ENCODE measurements at places on chromosomes 6 and 20.

- DNase-seq: no peak
Observed at GRCh38 chr20:59165396-59165795, 1.8 kb downstream of the ZNF831 start.

DNA sequence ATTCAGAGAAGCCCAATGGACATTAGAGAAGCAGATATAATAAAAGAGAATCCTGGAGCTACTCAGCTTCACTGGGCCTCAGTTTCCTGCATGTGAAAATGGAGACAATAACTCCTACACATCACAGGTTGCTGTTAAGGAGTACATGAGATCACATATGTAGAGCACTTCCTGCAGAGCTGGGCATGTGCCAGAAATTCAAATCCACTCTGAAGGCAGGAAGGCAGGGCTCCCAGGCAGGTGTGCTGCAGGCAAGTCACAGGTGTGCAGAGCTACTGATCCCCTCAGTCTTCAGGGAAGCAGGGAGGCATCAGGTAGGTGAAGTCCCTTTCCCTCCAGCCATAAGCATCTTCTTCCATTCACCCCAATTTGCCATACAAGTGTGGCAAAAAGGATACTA is 48.0 kb downstream of the DST start:
- peak; percentile 9 for DNase-seq

GRCh38 chr20:41316602-41317545 is 657 bp downstream of the ZHX3 start:
- peak; percentile 80 for DNase-seq

GRCh38 chr6:142534484-142534883 is 232.7 kb downstream of the ADGRG6 start:
- no peak for DNase-seq

DNA sequence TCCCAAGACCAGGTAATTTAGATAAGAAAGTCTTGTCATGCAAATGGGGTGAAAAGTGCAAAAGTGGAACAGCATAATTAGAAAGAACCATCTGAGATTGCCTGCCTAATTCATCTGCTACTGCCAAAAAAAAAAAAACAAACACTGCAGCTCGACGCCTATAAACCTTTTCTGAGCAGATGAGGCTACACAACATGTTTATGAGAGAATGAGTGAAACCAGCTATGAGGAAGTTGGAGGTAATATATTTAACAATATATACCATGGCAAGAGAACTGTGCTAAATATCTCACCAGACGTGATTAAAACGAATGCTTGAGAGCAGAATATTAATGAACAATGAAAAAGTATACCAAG is 50.0 kb downstream of the LAMA4 start:
- DNase-seq: no peak

DNA sequence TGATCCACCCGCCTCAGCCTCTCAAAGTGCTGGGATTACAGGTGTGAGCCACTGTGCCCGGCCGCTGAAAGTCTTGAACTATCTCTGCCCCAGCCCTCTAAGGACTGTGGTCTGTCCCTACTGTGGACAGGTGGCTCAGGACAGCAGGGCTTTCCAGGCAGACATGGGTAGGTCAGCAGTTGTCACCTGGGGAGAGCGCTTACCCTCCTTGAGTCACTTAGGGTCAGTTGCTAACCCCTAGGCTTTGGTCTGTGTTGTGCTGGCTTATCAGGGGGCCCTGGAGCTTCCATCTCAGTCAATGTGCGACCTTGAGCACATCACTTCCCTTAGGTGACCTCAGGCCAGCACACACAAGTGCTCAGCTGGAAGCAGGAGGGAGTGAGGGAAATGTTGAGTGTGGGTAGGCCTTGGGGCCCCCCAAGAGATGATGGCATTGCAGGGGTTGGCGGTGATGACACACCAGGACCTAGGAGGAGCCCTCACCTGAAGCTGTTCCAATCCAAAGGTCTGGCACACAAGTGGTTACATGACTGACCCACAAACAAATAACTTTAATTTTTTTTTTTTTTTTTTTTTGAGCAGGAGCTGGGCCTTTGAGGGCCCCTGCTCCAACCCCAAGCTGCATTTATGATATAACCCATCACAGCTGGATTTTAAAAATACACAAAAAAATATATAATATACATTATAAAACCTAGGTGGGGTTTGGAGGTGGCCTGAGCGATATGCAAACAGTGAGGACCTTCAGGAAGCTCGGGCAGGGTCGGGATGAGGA is 5.1 kb downstream of the RPL10A start:
- peak; percentile 46 for DNase-seq

DNA sequence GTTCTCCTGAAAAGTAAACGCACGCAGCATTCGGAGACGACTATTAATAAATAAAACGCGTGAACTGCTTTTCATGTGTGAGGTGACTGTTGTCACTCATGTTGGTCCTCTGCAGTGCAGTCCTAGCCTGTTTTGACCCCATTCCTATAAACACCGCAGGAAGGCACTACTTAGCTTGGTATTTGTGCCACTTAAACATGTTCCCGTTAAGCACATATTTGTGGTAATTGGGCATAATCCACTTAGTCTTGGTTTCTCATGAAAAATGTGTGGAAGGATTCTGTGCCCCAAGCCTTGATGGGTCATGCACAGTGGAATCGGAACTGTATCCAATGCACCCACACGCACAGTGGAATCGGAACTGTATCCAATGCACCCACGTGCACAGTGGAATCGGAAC is 313.9 kb downstream of the THBS2 start:
- DNase-seq: no peak

- DNase-seq: peak; percentile 56
Observed at GRCh38 chr6:90190752-90191395, 105.8 kb downstream of the BACH2 start.

DNA sequence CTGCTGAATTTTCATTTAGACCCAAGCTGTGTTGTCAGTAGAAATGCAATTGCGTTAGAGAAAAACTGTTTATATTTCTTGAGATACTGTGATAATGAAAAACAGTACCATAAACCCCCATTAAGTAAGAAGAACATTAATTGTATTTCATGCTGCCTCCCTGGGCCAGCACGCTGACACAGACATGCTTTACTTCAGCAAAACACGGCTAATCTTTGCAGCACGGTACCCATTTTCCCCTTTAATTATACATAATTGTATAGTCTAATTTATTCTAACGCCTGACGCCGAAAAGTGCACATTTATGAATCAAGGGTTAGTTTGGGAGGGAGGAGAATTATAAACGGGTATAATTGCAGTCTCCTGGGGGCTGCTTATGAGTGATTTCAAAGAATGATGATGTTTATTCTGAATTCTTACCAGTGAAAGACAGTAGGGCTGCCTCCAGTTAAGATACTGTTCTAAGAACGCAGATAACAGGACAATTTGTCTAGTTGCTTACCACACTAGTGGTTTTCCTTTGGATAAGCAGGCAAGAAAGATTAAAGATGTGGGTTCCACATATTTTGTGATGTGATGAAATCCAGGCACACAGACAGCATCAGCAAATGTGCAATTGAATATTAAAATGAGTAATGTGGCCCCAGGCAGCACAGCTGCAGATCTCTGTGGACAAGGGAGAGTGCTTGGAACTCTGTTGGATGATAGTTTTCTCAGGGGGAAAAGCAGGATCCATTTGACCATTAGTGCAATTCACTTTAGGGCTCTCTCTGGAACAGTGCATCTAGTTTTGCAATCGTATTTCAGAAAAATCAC is 4.7 kb upstream of the SULF2 start:
- no peak for DNase-seq

DNA sequence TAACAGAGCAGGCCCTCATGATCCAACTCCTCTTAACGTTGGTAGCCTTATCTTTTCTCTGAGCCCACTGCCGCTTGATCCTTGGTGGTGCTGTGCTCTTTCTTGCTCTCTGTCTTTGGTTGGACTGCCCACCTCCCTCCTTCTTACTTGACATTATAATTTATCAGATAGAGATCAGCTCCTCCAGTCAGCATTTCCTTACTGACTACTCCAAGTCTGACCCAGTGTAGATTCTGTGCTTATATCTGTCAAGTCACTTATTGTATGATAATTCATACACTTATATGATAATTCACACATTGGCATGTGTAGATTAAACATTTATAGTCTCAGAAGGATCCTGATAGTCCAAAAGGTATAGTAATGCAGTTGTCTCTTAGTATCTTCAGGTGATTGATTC is 18.1 kb downstream of the PTPRA start:
- DNase-seq: no peak

DNA sequence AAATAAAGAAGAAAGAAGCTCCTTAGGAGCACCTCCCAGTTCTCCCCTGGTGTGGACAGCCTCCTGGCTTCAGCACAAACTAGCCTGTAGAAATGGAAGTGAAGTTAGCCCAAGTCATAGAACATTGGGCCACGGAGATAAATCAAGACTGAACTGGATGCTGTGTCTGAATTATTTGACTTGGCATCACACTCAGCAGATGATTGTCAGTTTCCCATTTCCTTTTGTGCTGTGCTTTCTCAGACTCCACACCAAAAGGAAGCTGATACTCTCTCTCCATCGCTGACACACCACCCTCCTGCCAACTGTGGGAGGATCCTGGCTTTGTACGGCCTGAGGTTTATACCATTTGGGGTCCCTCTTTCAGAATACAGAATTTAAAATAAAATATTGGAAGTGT is 209.8 kb downstream of the TFAP2A start:
- no peak for DNase-seq

DNA sequence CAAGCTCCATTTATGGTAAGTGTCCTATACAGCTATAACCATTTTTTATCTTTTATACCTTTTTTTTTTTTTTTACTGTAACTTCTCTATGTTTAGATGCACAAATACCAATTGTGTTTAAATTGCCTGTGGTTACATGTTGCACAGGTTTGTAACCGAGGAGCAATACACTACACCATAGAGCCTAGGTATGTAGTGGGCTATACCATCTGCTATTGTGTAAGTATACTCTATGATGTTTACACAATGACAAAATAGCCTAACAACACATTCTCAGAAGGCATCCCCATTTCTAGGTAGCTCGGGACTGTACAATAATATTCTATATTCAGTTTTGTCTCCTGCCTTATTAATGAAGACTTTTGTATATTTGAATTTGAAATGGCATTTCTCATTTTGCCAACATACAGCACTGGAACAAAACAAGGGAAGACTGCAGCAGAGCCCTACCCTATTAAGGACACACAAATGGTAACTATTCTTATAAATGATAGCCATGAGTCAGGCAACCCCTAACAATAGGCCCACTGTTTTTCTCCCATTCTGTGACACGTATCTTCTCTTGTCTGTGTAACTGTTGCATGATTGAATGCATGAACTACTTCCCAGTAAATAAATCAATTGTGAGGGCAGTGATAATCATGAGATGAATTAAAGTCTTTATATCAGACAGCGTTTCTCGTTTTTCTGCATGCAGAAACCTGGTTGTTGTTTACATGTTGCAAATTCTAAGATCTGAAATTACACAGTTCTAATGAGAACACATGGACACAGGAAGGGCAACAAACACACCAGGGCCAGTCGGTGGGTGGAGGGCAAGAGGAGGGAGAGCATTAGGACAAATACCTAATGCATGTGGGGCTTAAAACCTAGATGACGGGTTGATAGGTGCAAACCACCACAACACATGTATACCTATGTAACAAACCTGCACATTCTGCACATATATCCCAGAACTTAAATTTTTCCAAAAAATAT is 173.9 kb downstream of the EPM2A start:
- DNase-seq: no peak

- no peak for DNase-seq
Observed at GRCh38 chr20:14723614-14724013, 386.2 kb upstream of the FLRT3 start.

DNA sequence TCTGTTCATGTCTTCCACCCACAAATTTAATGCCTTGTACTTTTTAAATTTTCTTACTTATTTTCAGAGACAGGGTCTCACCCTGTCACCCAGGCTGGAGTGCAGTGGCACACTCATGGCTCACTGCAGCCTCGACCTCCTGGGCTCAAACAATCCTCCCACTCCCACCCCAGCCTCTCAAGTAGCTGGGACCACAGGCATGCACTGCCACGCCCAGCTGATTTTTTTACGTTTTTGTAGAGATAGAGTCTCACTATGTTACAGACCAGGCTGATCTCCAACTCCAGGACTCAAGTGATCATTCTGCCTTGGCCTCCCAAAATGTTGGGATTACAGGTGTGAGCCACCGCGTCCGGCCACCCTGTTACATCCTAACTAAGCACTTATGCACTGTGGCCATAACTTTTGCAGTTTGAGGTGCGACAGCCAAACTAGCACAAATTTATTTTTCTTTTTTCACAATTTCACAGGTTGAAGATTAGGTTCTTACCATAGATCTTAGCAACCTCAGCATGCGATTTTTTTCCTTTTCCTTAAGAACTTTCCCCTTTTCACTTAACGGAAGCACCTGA is 92.1 kb downstream of the EPB41L2 start:
- DNase-seq: no peak

- no peak for DNase-seq
Observed at GRCh38 chr6:40714576-40715564, 127.7 kb upstream of the LRFN2 start.

DNA sequence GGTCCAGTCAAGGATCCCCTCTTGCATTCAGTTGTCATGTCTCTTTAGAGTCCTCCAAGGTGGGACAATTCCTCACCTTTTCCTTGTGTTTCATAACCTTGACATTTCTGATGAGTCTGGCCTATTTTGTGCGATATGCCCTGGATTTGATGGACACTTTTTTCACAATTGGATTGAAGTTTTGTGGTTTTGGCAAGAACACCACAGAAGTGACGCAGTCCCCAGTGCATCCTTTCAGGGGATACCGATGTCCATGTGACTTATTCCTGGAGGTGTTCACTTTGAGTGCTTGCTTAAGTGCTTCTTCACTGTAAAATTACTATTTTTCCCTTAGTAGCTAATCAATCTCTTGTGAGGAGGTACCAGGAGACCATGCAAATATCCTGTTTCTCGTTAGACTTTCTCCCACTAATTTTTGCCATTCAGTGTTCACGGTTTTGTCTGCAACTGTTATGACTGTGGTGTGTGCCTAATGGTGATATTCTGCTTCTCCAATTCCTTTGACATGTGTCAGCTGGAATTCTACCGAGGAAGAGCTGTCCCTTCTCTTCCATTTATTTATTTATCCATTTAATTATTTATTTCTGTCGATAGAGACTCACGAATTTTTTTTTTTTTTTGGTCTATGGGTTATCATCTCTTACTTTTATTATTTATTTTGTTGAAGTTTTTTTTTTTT is 30.8 kb downstream of the BPIFB4 start:
- no peak for DNase-seq

DNA sequence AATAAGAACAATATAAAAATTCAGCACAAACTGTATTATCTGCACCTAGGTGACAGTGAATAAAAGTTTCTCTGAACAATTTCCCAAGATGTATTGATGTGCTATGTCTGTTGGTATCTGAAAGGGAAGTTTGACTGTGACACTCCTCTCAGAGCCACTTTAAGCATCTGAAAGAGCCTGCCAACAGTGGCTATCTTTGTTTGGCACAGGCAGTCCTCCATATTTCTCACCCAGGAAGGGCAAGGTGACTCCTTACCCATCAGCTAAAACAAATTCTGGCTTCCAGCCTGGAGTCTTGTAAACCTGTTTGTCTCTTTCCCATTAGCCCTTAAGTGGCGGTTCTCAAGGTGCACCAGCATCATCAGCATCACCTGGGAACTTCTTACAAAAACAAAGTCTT is 122.4 kb upstream of the VGLL2 start:
- no peak for DNase-seq

- no peak for DNase-seq
Observed at GRCh38 chr20:56442389-56443365, 25.8 kb upstream of the RTF2 start.

GRCh38 chr20:41984031-41984430 is 365.9 kb upstream of the CHD6 start:
- DNase-seq: peak; percentile 2

Data from activated CD4-positive, alpha-beta T cell treated with anti-CD3 and anti-CD28 coated beads, Interleukin-10, Interleukin-2, amounts not matched to agents 100 ng/mL and 50 ng/mL, durations not matched to agents 16 hours and 8 hours (primary cell).